ENCODE measurements at places on chromosomes 16 and 17.

GRCh38 chr17:70938336-70938735 is 769.0 kb downstream of the KCNJ2 start:
- no peak for DNase-seq

- DNase-seq = no peak
Measured at GRCh38 chr16:4915226-4915761, 21.7 kb downstream of the PPL start.

DNA sequence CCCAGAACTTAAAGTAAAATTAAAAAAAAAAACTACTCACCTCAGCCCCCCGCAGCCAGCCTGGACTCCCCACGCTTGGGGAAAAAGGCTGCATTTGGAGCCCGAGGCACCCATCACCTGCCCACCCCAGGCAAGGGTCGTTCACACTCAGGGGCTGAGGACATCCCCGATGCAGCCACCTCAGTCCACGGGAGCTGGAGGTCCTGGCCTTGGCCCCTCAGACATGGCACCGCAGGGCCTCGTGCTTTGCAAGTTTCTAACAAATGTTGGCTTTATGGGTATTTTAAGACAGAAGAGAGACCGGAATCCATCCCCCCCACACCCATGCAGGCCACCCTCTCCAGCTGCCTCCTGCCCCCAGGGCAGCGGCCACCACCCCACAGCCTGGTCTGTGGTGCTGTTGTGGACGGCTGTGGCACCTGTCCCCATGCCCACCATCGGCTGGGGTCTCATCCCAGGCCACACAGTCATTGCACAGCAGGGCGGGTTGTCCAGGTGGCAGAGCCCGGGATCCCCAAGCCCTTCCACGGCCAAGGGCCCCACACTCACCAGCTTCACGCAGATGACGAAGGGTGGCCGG is 116.4 kb upstream of the ZNF750 start:
- DNase-seq = no peak

- DNase-seq = no peak
Measured at GRCh38 chr16:51321251-51321650, 170.2 kb upstream of the SALL1 start.

DNA sequence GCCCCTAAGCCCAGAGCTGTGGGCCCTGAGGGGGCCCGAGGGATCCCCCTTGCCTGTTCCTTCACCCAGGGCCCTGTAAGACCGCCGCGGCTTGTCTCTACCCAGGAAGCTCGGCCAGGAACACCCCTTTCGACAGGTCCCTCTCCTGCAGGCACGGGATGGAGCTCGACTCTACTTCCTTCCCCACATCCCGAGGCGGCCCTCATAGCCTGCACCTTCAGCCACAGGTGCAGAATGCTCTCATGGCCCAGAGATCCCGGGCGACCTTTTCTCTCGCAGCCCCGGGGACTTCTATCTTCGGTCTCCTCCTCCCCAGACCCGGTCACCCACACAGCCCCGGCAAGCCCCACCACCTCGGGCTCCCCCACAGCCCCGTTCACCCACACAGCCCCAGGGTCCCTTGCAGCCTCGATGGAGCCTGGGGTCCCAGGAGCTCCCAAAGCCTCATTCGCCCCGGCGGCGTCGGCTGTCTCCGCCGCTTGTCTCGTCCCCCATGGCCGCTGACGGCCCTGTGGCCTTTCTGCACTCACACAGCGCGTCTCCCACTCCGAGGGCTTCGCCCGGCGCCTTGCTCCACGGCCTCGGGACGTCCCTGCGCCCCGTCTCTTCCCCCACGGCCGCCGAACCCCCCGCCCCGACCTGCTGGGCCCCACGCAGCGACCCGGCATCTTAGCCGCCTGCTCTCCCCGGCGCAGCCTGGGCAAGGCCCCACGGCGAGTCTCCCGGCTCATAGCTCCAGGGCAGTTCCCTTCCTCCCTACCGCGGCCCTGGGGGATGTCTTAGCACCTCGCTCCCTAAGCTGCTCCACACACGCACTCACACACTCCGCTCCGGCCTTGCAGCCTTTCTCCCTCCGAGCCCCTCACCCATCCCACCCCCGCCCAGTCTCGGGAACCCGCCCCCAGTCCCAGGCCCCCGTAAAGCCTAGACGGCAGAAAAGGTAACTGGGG is 650 bp downstream of the KIAA0753 start:
- no peak for DNase-seq

GRCh38 chr17:45143767-45144198 is 4.5 kb upstream of the HEXIM1 start:
- no peak for DNase-seq

- no peak for DNase-seq
Measured at GRCh38 chr16:28603381-28604185, 6.3 kb downstream of the SULT1A1 start.

DNA sequence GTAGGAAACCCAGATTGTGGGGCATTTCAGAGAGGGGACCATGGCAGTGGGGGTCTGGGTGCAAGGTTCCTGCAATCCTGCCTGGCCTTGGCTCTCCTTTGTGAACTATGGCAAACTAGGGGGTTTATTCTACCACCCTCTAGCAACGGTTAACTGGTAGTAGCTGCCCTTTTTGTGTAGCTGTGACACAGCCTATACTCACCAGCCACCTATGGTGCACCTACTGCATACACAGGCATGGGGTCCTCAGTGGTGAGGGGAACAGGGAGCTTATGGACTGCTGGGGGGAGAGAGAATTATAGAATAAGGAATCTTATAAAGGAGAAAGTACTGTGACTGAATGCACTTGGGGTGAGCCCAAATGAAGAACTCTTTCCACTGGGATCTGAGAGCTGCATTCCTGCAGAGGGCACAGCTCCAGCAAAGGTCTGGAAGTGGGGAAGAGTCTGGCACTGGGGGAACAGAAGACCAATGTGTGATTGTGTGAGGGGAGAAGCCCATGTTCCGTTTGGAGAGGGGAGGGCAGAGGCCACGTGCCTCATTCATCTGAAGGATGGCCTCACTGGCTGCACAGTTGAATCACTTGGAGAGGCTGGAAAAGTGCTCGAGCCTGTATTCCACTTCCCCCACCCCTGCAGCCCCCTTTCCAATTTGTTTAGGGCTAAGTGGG is 2.1 kb downstream of the MT1X start:
- no peak for DNase-seq

DNA sequence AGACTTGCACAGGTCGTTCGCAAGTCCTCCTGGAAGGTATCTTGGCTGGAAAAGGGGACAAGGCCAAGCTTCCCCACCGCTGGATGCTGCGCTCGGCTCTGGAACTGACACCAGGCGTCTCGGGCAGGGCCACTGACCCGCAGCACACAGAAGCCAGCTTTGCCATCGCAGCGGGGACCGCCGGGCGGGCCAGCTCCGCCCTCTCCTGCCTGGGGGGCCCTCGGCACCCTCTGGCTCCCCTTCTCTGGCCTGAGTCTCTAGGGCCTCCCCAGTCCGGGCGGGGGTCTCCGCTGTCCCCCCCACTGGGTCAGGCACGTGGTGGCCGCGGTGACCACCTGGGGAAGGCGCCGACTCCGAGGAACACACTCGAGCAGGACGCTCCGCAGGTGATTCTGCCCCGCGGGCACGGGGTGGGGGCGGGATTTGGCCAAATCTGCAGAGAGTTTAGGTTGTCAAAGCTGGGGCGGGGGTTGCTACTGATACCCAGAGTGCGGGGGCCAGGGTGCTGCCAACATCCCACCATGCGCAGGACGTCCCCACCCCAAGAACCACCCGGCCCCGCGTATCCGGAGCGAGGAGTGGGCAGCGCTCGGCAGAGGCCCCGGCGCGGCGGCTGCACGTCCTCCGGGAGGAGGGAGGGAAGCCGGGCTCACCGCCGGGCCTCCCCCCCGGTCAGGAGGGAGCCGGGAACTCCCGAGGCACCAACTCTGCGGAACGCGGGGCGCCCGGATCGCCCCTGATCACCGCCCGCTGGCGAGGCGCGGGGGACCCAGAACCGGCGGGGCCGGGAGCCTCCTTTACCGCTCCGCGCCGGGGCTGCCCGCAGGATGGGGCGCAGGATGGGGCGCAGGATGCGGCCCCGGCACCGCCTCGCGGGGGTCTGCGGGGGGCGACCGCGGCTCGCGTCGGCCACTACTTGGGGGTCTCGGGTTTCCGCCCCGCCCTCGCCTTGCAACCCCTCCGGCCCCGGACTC is 744 bp upstream of the METRNL start:
- DNase-seq = no peak

DNA sequence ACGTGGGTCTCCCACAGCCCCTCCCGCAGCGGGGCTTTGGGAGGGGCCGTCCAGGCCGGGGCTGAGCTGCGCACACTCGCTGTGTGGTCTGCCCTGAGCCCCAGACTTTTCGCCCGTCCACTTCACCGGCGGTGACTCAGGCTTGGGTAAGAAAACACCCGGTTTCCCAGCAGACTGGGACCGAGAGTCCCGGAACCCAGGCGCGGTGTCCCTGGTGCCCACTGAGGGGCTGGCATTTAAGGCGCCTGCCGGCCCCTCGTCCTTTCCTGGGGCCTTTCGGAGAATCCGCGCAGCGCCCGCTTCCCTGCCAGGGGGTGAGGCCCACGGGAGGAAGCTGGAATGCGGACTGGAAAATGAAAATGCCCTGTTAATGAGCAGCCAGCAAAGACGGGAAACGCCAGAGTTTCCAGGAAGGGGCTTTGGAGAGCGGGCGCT is 100.3 kb downstream of the C16orf95 start:
- no peak for DNase-seq

- no peak for DNase-seq
Measured at GRCh38 chr16:76729525-76729924, 452.3 kb downstream of the CNTNAP4 start.

GRCh38 chr16:66278604-66279262 is 87.8 kb upstream of the CDH5 start:
- no peak for DNase-seq

GRCh38 chr17:61517843-61518606 is 65.8 kb downstream of the TBX4 start:
- DNase-seq = no peak

- no peak for DNase-seq
Measured at GRCh38 chr17:82217120-82217529, 4.5 kb upstream of the CCDC57 start.

GRCh38 chr17:44071198-44071520 is 624 bp downstream of the G6PC3 start:
- no peak for DNase-seq

DNA sequence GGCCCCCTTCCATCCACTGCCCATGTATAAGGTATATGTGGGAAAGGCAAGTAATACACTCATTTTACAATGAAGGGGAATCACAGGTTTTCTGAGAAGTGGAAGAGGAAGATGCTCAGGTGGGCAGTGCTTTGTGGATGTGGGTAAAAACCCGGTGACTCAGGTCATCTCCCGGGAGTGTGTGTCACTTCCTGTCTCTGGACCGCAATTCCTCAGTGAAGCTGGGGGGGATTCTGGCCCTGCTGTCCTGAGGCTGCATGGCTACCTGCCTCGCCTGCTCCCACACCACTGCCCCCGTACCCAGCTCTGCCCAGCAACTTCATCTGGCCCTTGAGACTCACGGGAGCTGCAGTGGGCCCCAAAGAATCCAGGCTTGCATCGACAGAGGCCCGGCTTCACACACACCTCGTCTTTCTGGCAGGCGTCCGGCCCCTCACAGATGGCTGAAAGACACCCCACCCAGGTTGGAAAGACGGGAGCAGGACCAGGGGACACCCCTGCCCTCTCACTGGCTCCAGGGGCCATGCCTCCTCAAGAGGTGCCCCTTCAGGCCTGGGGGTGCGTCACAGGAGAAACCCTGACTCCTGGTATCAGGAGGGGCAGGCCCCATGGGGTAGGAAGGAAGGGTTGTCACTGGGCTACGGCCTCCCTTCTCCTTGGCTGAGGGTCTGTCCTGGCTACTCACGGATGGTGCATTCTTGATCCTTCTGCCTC is 882 bp downstream of the SCARF1 start:
- DNase-seq = no peak

GRCh38 chr17:82889496-82890338 is 49.9 kb upstream of the ZNF750 start:
- DNase-seq = no peak

GRCh38 chr17:50845240-50846147 is 10.1 kb downstream of the WFIKKN2 start:
- DNase-seq = no peak

DNA sequence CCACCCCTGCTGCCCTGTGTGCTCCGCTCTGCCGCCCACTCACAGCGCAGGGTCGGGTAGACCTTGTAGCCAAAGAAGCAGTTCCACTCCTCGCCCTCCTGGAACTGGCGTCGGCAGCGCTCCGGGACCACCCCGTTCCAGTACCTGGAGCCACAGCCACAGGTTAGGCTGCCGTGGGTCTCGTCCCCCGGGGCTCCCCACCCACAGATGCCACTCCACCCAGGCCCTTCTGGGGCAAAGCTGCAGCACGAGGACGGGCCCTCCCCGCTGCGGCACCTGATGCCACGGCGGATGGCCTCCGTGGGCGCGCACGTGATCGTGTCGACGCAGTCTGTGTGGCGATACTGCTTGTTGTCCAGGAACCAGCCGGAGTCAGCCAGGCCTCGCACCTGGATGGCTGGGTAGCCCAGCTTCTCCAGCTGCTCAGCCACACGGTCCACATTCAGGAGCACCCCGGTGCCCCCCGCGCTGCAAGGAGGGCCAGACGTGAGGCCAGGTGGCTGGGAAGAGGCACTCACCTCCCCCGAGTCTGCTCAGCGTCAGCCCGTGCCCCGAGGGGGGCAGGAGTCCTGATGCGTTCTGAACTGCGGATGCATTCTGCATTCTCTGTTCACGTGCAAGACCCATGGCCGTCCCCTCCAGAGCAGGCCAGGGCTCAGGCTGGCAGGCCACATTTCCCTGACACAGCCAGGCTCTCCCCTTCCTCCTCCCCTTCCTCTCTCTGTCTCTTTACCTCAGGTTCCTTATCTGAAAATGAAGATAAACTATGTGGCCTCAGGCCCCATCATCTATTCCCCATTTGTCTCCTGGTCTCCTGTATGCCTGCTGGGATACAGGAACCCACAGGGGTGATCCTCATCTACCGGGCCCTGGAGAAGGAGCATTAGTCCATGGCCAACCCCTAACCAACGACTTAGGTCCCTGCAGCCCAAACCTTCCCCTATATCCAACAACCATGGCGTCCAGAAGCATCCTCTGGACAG is 4.1 kb downstream of the NOTUM start:
- no peak for DNase-seq

DNA sequence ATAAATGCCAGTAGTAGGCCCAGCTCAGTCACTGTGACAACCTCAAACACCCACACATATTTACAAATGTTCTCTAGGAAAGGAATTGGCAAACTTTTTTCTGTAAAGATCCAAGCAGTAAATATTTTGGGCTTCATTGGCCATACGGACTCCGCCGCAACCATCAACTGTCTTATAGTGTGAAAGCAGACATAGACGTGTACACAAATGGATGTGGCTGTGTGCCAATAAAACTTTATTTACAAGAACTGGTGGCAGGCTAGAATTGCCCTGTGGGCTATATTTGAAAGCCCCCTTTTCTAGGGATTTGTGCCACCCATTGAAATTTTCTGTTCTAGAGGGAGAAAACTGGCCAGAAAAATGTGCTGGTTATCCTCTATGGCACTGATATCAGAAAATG is 683.8 kb upstream of the EEF2KMT start:
- DNase-seq = no peak

GRCh38 chr16:26087091-26087490 is 395.3 kb downstream of the HS3ST4 start:
- no peak for DNase-seq
